ENCODE measurements at places on chromosomes 11 and 22. TPM values are rescaled to one million over a fixed set of nuclear protein-coding genes. Genes with fewer than 3 reads are reported as not detected.

The MIOX gene
- not detected for total RNA-seq

The SYVN1 gene
- 11.1 TPM for total RNA-seq

The TMA7B gene
- not detected for total RNA-seq

The TBCEL gene
- total RNA-seq: 44.8 TPM
